ENCODE measurements at places on chromosomes 6 and 20. TPM values are rescaled to one million over a fixed set of nuclear protein-coding genes. Genes with fewer than 3 reads are reported as not detected.

The TBX18 gene
- 0.21 TPM for total RNA-seq

The TMEM244 gene
- not detected for total RNA-seq

The DDRGK1 gene
- 32.8 TPM for total RNA-seq

The RNF182 gene
- 1.4 TPM for total RNA-seq

The NRM gene
- total RNA-seq = 1.7 TPM

The NINL gene
- 5.3 TPM for total RNA-seq

The KCNB1 gene
- total RNA-seq = not detected

The ZNF165 gene
- 2.3 TPM for total RNA-seq

The TGM3 gene
- under 0.01 TPM for total RNA-seq

The BPIFB2 gene
- total RNA-seq = not detected

The APCDD1L gene
- not detected for total RNA-seq

The ANKRD6 gene
- total RNA-seq = 7.7 TPM

The WFDC10B gene
- not detected for total RNA-seq

The ALDH5A1 gene
- 2.3 TPM for total RNA-seq

The AIF1 gene
- total RNA-seq = not detected

All from tracheal epithelial cell (primary cell).